ENCODE measurements at places on chromosomes 13 and 19. TPM values are rescaled to one million over a fixed set of nuclear protein-coding genes. Genes with fewer than 3 reads are reported as not detected.
A peak's percentile ranks its signal among the peaks of the same experiment; 100 is the strongest.

DNA sequence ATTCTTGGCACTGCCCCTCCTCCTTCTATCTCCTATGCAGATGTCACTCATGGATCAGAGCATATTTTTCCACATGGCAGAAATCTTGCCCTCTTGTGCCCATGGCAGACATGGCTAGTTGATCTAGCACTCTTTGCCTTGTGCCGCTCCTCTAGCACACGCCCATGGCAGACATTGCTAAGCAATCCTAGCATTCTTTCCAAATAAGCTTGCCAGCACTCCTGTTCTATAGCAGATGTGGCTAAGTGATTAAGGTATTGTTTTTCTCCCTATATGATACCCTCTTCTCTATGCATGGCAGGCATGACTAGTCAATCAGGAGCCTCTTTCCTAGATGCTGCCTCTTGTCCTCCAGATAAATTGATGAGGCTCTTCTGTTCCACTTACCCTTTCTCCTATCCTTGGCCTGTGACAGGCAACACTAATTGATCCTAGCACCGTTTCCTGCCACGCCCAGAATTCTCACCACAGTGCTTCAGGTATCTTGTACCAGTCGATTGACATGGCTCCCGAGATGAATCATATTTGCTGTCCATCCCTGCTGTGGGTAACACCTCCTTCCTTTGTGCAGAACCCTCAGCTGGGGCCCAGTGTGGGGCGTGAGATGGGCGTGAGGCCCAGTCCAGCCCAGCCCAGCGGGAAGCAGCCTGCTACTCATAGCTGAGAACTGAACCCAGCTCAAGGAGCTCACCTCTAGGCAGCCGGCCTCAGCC is 26.9 kb downstream of the TMED1 start:
- no peak for DNase-seq

DNA sequence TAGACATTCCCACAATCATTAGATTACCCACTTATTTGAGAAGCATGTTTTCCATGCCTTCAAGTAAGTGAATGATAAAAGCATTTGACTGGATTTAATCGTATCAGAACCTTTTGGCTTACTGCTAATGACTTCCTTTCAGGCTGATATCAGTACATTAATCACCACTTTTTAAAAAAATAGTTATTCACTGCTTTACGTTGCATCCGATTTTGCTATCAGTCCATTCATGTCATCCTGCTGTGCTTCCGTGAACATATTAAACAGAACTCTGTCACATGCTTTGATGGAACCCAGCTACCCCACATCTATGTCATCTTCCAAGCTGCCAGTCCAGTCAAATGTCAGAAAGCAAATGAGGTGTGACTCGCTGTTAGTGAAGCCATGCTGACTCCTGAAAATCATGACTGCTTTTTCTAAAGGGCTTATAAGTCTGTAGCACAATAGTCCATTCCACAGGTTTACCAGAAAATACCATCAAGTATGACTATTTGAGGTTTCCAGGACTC is 440.9 kb downstream of the IRS2 start:
- no peak for DNase-seq

DNA sequence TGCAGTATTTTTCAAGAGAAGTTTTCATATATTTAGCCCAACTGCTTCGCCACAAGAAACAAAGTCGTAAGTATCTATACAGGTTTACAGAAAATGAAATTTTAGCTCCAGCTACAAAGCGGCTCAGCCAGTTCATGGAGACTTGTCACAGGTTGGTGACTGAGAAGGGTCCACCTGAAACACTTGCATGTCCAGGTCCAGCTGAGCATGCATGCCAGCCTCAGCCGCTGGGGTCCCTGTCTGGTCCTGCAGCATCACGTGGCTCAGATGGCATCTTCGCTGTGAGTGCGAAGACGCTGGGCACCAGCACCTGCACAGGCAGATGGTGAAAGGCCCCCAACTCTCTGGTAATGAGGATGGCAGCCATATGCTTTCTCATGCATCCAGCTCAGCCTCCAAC is 63.8 kb downstream of the SHISA2 start:
- DNase-seq, result no peak

- no peak for DNase-seq
Measured at GRCh38 chr13:39821977-39822376, 166.5 kb downstream of the COG6 start.

- no peak for DNase-seq
Measured at GRCh38 chr13:50550151-50550550, 293.3 kb downstream of the DLEU7 start.

The KASH5 gene
- not detected for total RNA-seq

The TEX29 gene
- not detected for total RNA-seq

The MCEMP1 gene
- total RNA-seq, result 0.38 TPM

The KANK3 gene
- 26.6 TPM for total RNA-seq

DNA sequence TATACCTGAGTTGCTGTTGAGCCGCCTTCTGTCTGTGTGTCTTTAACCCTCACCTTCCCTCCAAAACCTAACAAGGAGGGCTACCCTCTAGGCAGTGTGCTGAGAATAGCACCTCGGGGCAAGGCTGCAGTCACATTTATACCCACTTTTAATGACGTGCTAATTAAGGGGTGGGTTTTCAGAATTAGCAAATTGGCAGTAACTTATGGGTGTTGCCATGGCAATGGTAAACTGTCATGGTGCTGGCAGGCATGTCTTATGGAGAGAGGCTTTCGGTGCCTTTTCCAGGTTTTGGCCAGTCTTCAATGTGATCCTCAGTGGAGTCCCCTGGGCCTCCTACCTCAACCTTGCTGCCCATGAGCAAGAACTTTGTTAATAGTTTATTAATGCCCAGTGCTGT is 1.2 kb upstream of the PNMA8A start:
- DNase-seq, result no peak

The EFNA2 gene
- not detected for total RNA-seq

- DNase-seq, result no peak
Measured at GRCh38 chr13:33884531-33885220, 66.7 kb downstream of the RFC3 start.

- DNase-seq, result peak; percentile 66
Measured at GRCh38 chr13:109743706-109744453, 42.5 kb downstream of the IRS2 start.

DNA sequence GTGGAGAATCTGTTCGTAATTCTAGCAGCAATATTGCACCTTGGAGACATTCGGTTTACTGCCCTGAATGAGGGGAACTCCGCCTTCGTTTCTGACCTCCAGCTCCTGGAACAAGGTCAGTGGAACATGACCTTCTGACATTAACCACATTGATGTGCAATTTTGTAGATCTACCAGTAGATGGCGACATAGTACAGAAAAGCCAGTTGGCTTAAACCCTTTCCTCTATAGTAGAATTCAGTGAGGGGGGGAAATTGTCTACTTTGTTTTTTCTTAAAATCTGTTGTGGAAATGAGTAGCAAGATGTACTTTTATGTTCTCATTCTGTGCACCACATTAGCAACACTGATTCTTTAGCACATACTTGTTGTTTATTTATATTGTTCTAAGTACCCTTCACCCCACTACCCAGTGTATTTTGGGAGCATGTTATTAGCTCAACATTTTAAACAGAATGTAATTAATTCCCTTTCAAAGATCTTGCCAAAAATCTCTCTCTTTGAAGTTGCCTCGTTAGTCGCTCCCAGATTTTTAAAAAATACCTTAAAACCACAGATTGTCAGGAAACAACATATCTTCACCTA is 332.2 kb downstream of the MYO16 start:
- no peak for DNase-seq

GRCh38 chr19:33504058-33504444 is 17.5 kb downstream of the PEPD start:
- no peak for DNase-seq

DNA sequence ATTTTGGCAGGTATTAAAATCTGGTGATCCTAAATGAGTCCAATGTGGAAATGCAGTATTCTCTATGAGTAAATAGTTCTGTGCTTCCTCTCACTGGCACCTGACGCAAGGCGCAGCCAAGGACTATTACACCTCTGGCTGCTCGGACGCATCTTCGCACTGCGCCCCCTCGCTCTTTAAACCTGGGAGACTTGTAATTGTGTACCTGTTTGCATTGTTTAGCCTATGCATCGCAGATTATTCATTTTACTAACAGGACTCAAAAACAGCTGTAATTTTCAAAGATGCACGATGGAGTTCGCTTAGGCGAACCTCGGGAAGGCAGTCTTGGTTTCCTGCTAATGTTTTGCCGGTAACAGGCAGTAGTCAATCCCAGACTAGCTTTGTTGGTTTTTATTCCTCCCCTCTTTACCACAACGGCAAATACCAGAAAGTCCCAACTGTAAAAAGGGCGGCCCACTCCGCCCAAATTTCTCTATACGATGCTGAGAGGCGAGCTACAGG is 113.2 kb downstream of the KCNRG start:
- DNase-seq, result no peak

GRCh38 chr13:102369302-102369701 is 32.5 kb downstream of the FGF14 start:
- DNase-seq, result no peak

The ZNF878 gene
- 0.60 TPM for total RNA-seq

DNA sequence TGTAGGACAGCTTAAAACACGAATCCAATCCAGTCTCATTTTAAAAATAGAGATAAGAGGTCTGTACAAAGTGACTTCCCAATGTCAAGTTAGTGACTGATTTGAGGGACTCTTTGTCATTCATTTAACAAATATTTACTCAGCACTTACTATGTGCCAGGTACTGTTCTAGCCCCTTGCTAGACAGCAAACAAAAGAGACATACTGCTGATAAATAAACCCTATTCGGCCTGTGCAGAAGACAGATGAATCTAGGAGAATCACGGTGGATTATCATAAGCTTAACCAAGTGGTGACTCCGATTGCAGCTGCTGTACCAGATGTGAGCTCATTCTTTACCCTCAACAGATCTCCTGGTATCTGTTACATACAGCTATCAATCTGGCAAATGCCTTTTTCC is 6.4 kb upstream of the ELF1 start:
- DNase-seq, result no peak

DNA sequence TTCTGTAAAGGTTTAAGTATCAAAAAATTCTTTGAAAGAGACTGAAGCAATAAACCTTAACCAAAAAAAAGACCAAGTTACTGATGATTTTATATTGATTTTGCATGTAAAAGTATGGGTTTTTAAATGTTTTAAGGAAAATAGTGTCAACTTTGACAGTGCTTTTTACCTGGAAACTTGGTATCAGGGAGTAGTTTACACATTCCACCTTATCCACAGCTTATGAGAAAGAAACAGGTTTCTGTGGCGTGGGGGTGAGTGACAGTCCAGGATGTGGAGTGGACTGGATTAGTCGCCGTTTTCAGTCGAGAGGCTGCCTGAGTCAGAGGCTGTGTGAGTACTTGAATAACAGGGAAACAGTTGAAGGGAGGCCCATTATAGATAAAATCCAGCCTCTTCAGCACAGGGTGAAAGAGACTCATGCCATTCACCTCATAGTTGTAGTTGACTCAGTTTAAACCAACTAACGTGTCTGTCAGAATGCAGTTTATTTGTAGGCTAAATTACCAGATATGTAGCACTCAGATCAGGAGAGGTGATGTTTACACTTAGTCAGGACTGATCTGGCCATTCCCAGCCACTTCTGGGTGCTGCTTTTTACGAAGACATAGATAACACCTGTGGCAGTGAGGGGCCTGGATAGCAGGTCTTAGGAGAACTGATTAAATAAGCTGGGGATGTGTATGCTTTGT is 595 bp upstream of the GPR183 start:
- DNase-seq, result no peak

- no peak for DNase-seq
Measured at GRCh38 chr13:75256922-75257321, 225.0 kb downstream of the TBC1D4 start.

The LEUTX gene
- total RNA-seq, result not detected

GRCh38 chr19:31597616-31598015 is 248.4 kb upstream of the TSHZ3 start:
- DNase-seq, result no peak

- no peak for DNase-seq
Measured at GRCh38 chr13:74389056-74389455, 254.9 kb upstream of the KLF12 start.
